ENCODE measurements at places on chromosomes 1 and 21. TPM values are rescaled to one million over a fixed set of nuclear protein-coding genes. Genes with fewer than 3 reads are reported as not detected.

Gene GJB3
- 188 TPM for total RNA-seq

GRCh38 chr1:77597310-77597709 is 85.1 kb downstream of the ZZZ3 start:
- DNase-seq = no peak

GRCh38 chr1:36829961-36830360 is 204.4 kb downstream of the GRIK3 start:
- no peak for DNase-seq

DNA sequence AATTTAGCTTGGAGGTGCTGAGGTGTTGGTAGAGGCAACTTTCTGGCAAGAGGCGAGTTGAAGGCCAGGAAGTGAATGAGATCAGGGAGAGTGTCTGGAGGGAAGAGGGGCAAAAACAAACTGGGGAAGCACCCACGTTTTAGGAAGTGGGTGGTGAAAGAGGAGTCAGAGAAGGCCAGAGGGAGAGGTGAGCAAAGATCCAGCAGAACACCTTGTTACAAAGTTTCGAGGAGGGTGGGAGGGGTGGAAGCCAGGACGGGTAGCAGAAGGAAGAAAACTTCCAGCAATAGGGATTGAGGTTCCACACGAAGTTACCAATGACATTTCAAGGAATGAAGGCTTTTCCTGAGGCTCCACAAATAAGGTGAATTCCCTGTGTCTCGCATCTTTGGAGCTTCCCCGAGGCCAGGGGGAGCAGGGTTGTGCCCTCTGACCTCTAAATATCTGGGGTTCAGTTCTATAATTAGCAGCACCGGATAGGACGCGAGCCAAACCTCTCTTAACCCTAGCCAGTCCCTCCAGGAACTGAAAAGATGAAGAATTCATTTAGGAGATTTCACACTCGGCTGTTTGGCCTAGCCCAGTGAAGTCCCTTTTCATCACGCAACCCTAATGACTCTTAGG is 578 bp upstream of the SESN2 start:
- peak; percentile 41 for DNase-seq

DNA sequence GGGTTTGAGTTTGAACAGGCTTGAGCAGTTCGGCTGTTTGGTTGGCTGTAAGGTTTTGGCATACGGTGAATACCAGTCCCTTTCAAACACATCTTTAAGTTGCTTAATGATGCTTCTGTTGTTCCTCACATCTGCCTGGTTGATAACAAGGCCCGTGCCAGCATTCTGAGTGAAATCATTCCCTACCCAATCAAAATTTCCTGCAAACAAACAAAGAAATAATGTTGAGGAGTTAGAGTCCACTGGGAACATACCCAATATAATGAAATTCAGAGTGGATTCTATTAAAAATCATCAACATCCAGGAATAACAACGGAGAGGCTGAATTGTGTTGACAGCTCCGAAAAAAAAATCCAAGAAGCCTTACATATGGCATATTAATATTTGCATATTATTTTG is 91.0 kb upstream of the MAP1LC3C start:
- DNase-seq = no peak

Gene CHI3L2
- 1.0 TPM for total RNA-seq

- DNase-seq = peak; percentile 36
These were observed 43.6 kb upstream of the ESRRG start for GRCh38 chr1:216766633-216767327.

- peak; percentile 59 for DNase-seq
These were observed 25.9 kb upstream of the RCAN1 start for GRCh38 chr21:34640858-34641257.

- no peak for DNase-seq
These were observed 64.1 kb downstream of the TIAM1 start for GRCh38 chr21:31279986-31280385.

Gene C1orf141
- not detected for total RNA-seq

Gene HORMAD1
- not detected for total RNA-seq

DNA sequence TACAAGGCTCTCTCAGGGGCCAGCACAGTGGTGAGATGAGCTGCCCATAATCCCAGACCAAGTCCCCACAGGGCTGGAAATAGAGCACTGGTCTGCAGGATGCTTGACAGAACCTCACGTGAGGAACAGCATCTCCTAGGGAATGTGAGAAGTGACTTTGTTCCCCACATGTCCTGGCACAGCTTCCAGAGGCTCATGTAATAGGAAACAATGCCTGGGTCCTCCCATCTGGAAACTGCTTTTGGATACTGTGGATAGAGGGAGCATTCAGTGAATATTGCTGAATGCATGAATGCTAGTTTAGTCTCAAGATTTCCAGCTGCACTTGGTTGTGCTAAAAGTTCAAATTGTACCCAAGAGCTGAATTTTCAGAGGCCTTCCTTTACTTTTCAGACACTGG is 146.2 kb downstream of the TNR start:
- DNase-seq = no peak

DNA sequence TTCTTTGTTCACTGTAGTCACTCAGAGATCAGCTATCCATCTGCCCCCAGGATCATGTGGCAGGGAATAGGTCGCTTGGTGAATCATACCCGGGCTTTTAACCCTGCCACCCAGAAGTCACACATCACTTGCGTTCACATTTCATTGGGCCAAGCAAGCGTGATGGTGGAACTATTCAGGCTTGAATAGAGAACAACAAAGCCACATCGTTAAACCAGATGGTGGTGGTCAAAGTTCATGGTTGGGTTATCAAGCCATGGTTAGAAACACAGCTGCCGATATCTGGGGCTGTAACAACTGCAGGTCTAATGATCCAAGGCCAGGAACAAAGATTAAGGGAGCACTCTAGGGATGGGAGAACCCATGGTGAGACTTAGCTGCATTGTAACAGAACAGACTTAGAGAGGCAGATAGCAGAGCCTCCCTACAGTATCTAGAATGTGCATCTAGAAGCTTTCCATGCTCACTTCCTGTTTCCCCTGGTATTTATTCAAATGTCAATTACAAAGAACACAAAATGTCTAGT is 40.0 kb upstream of the PTPRC start:
- DNase-seq = no peak

DNA sequence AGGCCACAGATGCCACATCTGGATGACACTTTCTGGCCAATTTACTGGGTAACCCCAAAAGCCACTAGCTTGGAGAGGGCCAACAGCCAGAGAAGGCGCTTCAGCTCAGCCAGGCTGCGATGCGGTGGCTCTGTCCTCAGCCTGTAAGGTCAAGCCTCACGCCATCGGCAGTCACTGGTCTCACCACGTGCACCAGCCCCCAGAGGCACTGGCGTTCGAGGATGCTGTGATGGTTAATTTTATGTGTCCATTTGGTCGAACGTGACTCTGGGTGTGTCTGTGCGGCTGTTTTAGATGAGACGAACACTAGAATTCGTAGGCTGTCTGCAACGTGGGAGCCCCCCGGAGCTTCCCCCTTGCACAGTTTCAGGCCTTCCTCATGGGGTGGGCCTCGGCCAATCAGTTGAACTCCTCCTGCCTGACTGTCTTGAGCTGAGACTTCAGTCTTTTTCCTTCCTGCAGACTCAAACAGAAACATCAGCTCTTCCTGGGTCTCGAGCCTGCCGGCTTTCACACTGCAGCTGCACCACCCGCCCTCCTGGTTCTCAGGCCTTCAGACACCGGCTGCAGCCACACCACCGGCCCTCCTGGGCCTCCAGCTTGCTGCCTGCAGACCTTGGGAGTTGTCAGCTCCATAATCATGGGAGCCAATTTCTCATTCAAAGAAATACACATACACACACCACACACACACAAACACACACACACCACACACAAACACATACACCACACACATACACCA is 41.6 kb upstream of the SLC45A1 start:
- no peak for DNase-seq

Gene CYP4A22
- total RNA-seq = not detected

GRCh38 chr1:54390655-54391054 is 15.5 kb downstream of the SSBP3 start:
- DNase-seq = no peak

- no peak for DNase-seq
These were observed 561.1 kb upstream of the ZP4 start for GRCh38 chr1:238451781-238452310.

DNA sequence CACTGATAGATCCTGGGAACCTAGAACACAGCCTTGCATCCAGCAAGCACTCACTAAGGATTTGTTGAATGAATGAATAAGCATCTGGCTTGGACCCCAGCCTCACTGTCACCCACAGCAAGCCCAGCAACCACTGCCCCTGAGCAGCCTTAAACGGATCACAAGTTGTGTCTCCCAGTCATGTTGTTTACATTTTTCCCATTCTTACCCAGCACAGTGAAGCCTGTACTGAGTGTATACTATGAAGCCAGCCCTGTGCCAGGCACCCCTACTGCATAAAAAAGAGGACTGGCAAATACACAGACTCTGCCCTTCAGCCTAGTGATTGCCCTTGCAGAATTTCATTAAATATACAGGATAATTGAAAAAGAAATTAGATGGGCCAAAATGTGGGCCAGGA is 30.2 kb downstream of the RRAGC start:
- no peak for DNase-seq

Gene MAN1A2
- total RNA-seq = 41.5 TPM

DNA sequence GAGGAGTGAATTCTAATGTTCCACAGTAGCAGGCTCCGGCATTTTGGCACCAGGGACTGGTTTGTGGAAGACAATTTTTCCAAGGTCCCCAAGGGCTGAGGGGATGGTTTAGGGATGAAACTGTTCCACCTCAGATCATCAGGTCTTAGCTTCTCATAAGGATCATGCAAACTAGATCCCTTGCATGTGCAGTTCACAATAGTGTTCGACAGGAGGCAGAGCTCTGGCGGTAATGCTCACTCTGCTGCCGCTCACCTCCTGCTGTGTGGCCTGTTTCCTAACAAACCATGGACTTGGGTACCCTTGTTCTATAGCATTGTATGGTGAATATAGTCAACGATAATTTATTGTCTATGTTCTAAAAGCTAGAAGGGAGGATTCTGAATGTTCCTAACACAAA is 16.6 kb downstream of the CRNN start:
- DNase-seq = no peak

Gene MIXL1
- not detected for total RNA-seq
